Mesendoderm (in vitro differentiated cells): ENCODE measurements at places on chromosomes 2 and 18.

- H3K4me3 ChIP-seq = no peak overlapping the region
- no peaks in the 10 kb centered on the region for H3K36me3 ChIP-seq
- no peak overlapping the region for H3K27ac ChIP-seq
Measured at GRCh38 chr2:152740743-152741328, 22.4 kb downstream of the ARL6IP6 start.

DNA sequence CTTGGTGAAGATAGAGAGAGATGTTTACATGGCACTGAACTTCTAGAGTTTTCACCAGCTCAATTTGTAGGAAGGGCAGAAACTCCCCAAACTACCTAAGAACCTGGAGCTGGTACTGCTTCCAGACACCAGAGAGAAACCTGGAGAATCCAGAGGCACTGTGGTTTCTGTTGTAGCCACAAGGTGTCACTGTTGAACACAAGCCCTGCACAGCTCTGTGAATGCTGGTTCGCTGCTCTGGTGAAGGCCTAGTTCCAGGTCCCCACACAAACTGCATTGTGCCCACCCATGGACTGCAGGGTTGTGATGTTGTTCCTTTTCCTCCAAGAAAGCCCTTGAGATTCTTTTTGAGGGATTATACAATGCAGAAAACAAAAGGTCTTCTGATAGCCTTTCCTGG lies 150.5 kb upstream of the HS6ST1 start:
- H3K36me3 ChIP-seq = no peaks in the 10 kb centered on the region
- H3K4me3 ChIP-seq = no peak overlapping the region
- H3K27ac ChIP-seq = no peak overlapping the region
- no peaks in the 10 kb centered on the region for H3K27me3 ChIP-seq
- no peaks in the 10 kb centered on the region for H3K4me1 ChIP-seq

DNA sequence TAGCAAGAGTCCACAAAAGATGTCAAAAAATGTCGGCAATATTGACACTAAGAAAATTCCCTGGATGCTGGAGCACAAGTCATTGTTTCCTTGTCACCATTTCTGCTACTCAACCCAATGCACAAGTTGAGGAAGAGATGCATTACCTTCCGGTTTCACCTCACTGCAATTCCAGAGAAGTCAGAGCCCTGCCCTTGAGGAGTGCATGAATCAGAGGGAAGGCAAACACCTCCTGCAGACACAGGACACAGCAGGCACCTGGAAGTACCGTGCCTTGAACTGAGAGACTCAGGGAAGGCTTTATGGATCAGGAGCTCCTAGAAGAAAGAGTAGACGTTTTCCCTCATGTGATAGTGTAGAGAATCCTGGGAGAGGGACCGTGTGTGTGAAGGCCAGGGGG lies 62.7 kb upstream of the ARL4C start:
- DNase-seq = no peak
- H3K4me1 ChIP-seq = no peaks in the 10 kb centered on the region
- no peak overlapping the region for H3K27ac ChIP-seq
- H3K4me3 ChIP-seq = no peak overlapping the region
- H3K27me3 ChIP-seq = no peaks in the 10 kb centered on the region

DNA sequence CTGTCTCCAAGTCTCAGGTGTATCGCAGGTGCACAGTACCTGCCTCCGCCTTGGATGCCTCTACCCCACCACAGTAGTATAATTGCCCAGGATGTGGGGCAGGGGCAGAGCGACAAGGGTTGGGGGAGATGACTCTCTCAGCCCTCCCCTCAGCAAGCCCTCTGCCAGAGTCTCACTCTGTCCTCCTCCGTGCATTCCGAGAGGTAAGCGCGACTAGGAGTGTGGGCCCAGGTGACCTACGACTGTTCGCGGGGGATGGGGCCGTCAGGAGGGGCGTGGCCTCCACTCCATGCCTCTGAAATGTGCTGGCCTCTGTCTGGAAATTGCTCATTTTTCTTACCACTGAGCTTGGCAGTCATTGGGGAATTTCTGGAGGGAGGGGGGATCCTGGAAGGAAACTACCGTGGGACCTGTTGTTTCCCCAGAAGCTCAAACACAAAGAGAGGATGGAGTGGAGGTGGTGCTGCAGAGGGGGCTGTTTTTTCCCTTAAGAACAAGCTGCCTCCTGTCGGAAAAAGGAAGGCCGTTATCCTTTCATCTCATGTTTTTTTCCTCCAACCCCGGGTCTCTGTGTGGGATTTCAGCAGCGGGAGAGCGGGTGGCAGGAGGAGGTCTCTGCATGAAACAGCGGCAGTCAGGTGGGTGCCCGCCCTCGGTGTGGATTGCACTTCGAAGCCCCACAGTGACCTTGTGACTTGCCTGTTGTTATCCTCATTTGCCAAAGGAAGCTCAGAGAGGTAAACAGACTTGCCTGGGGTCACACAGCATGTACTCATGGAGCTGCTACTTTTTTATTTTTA lies 13.0 kb upstream of the RALB start:
- peak; percentile 36 for DNase-seq
- H3K4me3 ChIP-seq = no peak overlapping the region
- H3K27me3 ChIP-seq = no peaks in the 10 kb centered on the region
- no peaks in the 10 kb centered on the region for H3K36me3 ChIP-seq
- peaks cover 14% of the 10 kb centered on the region for H3K4me1 ChIP-seq

DNA sequence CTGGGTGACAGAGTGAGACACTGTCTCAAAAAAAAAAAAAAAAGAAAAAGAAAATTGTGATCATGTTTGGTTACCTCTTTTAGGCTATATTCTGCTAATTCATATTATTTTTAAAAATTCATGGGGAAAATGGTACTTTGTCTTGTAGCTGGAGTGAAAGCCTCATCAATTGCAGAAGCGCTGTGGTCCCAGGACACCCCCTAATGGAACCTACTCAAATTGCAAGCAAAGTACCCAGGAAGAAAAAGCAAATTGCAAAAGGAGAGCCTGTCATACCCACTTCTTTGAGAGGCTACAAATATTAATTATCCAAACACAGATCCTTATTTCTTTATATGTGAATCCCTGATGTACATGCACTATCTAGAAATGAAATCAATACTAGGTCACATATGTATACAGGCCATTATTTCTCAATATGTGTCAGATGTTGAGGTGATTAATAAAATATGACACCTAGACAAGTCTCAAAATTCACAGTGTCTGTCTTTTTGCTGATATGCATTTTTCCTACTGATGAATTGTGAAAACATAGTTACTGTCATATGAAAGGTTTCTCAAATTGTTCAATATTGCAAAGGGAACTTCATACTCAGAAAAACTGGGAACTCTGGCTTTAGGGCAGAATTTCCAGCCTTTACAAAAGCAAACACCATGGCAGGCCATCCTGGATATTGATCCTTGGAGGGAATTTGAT lies 12.6 kb downstream of the CRACDL start:
- no peak overlapping the region for H3K4me3 ChIP-seq
- DNase-seq = no peak
- H3K36me3 ChIP-seq = no peaks in the 10 kb centered on the region
- H3K27ac ChIP-seq = no peak overlapping the region
- H3K27me3 ChIP-seq = no peaks in the 10 kb centered on the region
- H3K4me1 ChIP-seq = no peaks in the 10 kb centered on the region
